ENCODE measurements at places on chromosomes 12 and 14. TPM values are rescaled to one million over a fixed set of nuclear protein-coding genes. Genes with fewer than 3 reads are reported as not detected.

The MYL6 gene
- 1,017 TPM for total RNA-seq

The COL2A1 gene
- total RNA-seq, result not detected

The TMPRSS12 gene
- not detected for total RNA-seq

The OR4E2 gene
- not detected for total RNA-seq

The FOXA1 gene
- 0.42 TPM for total RNA-seq

The C12orf50 gene
- not detected for total RNA-seq

The RASAL1 gene
- 0.51 TPM for total RNA-seq

- no peak for DNase-seq
Measured at GRCh38 chr12:119068129-119068856, 87.0 kb downstream of the SRRM4 start.

DNA sequence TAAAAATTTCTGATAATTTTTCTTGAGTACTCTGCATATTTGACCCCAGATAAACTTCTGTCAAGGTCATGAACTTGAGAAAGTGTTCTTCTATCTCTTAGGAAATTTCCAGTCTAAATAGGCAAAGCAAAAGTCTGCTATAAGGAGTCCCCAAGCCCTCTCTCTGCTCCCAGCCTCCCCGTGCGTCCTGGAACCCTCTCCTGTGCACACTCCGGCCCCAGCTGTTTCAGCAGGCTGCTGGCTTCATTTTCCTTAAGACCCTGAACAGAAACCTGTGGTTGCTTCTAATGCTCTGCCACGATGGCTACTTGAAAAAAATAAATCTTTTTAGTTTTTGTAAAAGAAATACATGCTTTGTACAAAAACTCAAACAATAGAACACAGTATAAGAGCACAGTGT lies 14.7 kb downstream of the KRT2 start:
- DNase-seq, result no peak

GRCh38 chr12:133203344-133204263 lies 22.3 kb downstream of the ZNF268 start:
- no peak for DNase-seq

- no peak for DNase-seq
Measured at GRCh38 chr14:22849212-22849819, 12.9 kb downstream of the MMP14 start.

GRCh38 chr12:59937148-59937547 lies 341.3 kb downstream of the SLC16A7 start:
- DNase-seq, result no peak

DNA sequence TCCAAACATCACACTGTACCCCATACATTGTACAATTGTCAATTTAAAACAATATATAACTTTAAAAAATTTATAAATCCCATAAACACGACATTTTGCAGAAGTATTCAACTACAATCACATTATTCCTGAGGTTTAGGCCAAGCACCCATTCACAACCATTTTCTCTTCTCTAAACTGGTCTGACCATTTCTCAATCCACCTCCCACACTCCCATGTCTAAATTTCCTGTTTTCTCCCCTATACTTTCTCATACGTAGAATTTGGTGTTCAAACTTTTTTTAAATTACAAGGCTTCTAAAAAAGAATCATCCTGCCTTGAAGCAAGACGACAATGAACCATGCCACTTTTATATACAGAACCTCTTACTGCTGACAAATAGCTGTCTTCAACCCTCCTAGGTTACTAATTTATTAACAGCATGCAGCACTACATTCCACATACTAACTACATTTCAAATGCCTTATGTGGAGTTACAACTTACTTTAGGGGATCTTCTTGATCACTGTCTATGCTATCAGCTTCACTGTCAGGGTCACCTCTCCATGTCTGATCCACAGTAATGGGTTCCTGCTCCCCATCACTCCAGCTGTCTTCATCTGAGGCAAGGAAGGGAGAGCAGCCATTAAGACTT lies 3.4 kb downstream of the KANSL2 start:
- no peak for DNase-seq

GRCh38 chr14:92339426-92339825 lies 16.5 kb downstream of the SLC24A4 start:
- no peak for DNase-seq

DNA sequence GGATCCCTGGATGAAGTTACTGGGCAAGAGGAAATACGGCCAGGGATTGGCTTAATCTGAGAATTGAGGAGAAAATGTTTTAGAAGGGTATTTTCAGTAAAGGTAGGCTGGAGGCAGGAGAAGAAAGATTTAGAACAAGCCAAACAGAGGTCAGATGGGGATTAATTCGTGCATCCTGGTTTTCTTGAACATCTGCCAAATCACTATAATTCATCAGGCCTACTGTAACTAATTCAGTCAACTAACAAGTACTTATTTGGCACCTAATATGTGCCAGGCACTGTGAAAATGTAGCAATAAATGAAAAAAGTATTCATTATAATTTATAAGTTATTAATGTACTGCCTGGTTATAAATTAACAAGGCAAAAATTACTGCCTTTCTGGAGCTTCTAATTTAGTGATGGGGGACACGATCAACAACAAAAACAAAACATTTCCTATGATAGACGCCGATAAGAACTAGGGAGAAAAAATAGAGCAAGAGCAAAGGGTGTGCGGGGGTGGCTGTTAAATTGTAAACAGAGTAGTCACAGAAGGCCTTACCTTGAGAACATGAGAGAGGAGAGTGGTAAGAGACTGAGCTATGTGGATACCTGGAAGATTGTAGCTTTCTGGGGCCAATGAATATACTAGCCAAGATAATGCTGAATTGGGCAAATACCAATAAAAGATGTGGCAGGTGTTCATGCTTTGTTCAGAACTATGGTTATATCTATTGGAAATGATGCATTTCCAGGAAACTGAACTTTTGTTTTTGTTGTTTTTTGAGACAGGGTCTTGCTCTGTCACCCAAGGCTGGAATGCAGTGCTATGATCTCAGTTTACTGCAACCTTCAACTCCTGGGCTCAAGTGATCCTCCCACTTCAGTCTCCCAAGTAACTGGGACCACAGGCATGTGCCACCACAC lies 34.0 kb downstream of the DUSP16 start:
- DNase-seq, result no peak

GRCh38 chr12:81809829-81810595 lies 50.9 kb upstream of the PPFIA2 start:
- no peak for DNase-seq

DNA sequence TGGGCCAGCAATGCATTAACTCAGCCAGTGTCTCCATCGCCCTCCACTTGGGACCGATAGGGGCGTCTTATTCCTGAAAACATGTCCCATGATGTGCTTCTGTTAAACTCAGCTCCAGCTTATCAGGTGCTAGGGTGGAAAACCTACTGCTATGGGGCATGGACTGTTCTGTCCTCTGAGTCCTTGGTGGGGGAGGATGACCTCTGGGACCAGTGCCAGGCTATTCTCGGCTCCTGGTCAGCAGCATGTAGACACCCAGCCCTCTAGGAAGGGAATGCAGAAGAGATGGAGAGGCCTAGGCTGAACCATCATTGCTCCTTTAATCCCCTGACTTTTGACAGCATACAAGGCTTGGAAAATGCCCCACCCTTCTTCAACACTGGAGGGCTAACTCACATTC lies 486.2 kb downstream of the MED13L start:
- no peak for DNase-seq

DNA sequence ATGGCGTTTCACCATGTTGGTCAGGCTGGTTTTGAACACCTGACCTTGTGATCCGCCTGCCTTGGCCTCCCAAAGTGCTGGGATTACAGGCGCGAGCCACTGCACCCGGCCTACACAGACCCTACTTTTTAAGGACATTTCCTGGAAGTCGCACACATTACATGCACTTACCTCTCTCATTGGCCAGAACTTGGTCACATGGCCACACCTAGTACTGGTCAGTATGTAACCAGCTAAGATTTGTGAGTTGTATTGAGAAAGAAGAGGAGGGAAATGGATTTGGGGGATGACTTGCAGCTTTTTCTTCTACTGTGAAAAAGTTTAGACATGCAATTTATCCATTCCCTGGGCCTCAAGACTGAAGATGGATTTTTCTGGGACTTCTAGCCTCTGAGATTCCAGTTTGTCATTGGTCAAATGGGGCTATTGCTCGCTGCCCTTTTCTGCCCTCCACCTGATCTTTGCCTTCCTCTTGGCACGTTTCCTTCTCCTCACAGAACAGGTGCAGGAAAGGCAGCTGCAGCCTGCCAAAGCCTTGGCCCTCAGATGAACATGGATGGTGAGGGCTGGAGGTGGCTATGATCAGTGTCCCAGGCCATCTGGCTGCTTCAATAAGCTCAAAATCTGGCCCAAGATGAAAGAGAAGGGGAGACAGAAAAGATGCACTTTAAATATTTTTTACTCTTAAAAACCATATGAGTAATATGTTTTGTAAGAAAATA lies 7.1 kb upstream of the ZDHHC22 start:
- no peak for DNase-seq

- DNase-seq, result no peak
Measured at GRCh38 chr12:49821373-49822287, 6.6 kb downstream of the NCKAP5L start.

- peak; percentile 70 for DNase-seq
Measured at GRCh38 chr12:6613776-6614512, 6.8 kb upstream of the CHD4 start.

DNA sequence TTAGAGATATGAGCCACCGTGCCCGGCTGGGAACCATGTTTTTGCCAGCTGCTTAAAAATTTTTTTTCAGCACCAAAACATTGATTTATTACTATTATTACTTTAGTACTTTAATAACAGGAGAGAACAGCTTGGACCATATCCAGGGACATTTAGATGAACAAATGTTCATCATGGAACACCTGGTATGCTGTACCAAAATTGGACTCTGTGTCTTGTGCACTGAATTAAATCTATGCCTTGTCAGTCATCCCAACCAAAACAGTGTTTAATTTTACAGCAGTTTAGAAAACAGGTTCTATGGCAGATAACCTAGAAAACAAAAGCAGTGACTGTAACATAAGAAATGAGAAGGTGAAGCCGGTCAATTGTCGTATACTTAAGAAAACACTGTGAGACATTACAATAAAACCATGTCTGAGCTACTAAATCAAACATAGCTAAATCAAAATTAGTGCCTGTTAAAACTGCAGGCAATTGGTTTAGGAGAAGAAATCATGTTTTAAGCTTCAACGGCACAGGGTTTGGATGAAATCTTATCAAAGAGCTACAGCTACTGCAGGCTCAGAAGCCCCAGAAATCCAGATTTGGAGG lies 58.2 kb upstream of the PYGL start:
- no peak for DNase-seq

GRCh38 chr12:14238221-14238792 lies 127.2 kb upstream of the ATF7IP start:
- no peak for DNase-seq

GRCh38 chr14:41718477-41719166 lies 111.9 kb downstream of the LRFN5 start:
- no peak for DNase-seq

- DNase-seq, result no peak
Measured at GRCh38 chr14:64349741-64350490, 38.2 kb upstream of the MTHFD1 start.

DNA sequence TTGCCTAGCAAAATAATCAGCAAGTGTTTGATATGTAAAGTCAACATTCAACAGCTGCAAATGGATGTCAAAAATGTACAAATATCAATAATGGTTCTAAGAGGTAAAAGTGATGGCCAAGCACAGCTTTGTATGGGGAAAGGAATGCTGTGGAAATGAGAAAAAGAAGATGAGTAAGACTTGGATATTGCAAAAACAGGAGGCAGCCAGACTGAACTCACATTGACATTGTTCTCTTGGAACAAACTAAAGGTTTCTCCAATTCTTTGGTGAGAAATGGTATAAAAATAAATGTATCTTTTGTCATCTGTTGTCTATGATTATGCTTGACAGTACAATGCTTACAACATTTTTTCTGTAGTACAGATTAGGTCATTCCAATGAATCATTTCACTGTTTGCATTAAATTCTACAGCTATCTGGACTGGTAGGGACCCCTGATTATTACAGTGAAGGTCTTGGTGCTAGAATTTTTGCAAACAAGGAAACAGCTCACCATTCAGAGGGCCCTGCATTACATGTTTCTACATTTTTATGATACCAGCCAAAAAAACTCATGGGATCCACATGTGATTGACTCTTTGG lies 465.7 kb downstream of the NOVA1 start:
- DNase-seq, result no peak

- no peak for DNase-seq
Measured at GRCh38 chr12:8031872-8032241, 659 bp upstream of the FOXJ2 start.

GRCh38 chr14:62455446-62455845 lies 589.8 kb downstream of the KCNH5 start:
- no peak for DNase-seq

- no peak for DNase-seq
Measured at GRCh38 chr12:8941691-8942478, 7.6 kb downstream of the M6PR start.

DNA sequence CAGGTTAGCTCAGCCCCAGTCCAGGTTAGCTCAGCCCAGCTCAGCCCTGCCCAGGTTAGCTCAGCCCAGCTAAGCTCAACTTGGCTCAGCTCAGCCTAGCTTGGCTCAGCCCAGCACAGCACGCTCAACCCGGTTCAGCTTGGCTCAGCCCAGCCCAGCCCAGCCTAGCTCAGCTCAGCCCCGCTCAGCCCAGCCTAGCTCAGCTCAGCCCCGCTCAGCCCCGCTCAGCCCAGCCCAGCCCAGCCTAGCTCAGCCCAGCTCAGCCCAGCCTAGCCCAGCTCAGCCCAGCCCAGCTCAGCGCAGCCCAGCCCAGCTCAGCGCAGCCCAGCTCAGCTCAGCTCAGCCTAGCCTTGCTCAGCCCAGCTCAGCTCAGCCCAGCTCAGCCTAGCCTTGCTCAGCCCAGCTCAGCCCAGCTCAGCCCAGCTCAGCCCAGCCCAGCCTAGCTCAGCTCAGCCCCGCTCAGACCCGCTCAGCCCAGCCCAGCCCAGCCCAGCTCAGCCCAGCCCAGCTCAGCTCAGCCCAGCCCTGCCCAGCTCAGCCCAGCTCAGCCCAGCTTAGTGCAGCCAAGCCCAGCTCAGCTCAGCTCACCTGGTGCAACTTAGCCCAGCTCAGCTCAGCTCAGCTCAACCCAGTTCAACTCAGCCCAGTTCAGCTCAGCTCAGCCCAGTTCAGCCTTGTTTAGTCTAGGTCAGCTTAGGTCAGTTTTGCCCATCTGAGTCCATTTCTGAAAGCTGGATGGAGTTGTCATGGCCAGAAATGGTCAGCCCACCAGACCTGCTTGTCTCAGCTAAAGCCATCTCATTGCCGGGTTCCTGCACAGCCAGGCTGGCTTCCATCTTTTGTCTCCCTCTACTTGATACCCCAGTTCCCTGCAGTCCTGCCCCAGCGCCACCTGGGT lies 333.6 kb downstream of the TMEM121 start:
- no peak for DNase-seq

DNA sequence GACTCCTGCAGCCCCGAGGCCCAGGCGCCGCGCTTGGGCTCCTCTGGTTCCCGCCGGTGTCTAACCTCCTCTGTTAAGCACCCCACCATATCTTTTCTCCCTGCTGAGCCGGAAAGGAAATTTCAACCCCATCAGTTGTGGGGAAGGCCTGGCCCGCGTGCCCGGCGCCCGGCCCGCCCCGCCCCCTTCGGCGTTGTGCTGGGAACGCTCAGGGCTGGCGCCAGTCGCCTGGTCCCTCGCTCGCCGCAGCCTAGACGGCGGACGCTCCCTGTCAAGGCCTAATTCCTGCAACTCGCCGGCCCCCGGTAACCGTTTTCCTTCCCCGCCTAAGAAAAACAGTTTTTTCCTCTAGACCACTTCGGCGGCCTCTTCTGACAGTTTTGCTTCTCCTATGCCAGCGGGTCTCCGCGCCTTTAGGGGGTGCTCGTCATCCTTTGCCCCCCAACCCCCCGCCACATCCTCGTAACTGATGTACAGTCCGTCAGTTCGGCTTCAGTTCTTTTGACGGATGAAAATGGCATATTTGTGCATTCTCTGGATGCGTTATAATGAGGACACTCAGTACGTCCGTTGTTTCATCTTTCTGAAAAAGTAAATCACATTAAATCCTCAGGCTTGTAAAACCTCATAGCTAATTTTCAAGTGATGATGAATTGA lies 506 bp upstream of the NAP1L1 start:
- DNase-seq, result no peak

All from CD8-positive, alpha-beta memory T cell (primary cell).